Left renal cortex interstitium (tissue), 4 donors: ENCODE measurements at places on chromosomes 16 and 17. TPM values are rescaled to one million over a fixed set of nuclear protein-coding genes. Genes with fewer than 3 reads are reported as not detected.

The SLC25A11 gene
- 94.7 TPM for polyA plus RNA-seq

The TMEM98 gene
- 248 TPM for polyA plus RNA-seq

The LGALS9B gene
- polyA plus RNA-seq: not detected

The CASKIN1 gene
- polyA plus RNA-seq: 2.2 TPM

The PLA2G10 gene
- polyA plus RNA-seq: 0.58 TPM

The ZG16B gene
- polyA plus RNA-seq: 1.2 TPM

The MARVELD3 gene
- polyA plus RNA-seq: 12.5 TPM

The MSI2 gene
- 85.9 TPM for polyA plus RNA-seq
